ENCODE measurements at places on chromosomes 2 and 18.

- no peak for DNase-seq
Observed at GRCh38 chr2:192072778-192073177, 122.0 kb downstream of the TMEFF2 start.

- DNase-seq = no peak
Observed at GRCh38 chr2:138390316-138390945, 111.1 kb upstream of the SPOPL start.

DNA sequence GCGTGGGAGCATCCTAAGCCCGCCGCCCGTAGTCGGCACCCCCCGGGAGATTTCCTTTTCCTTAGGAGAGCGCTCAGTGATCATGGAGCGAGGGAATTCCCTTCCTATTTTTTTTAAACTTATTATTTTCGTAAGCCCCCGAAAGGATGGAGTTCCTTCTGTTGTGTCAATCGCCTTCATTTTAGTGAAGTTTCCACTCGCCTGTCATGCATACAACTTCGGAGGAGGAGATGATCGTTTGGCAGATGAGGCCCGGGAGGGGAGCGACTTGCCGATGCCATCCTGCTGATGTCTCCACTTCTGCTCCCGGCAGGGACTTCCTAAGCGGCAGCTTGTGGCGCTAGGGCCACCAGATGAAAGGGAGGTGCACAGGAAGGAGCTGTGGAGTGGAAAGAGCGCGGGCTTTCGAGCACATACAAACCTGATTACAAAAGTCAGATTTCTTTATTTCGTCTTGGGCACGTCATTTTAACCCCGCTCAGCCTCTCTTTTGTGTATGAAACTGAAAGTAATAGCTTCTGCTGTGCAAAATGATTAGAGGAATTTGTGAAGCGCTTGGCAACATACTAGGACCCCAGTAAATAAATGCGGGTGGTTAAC is at the start of gene ADGRF3:
Gene ADGRF3 (minus strand): TSS at position 336 of the 600 bp plus-strand sequence. CDS start 555 bp downstream, outside the sequence.
- peak; percentile 1 for DNase-seq

DNA sequence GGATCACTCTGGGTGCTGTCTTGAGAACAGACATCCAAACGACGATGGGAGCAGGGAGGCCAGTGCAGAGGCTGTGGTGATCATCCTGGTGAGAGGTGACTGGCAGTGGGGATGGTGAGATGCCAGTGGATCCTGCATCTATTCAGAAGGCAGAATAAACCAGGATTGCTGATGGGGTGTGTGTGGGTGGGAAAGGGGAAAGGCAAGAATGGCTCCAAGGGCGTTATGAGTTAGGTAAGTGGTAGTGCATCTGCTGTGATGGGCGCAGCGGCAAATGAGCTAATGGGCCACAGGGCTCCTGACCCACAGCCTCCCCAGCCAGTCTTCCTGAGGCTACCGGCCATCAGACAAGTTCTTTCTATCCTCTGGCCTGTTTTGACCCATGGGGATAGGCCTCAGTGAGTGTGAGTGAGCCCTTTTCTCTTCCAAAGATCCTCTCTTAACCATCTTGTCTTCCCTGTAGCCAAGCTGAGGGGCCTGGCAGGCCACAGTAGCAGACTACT is 29.6 kb downstream of the SERTAD2 start:
- DNase-seq = no peak

GRCh38 chr18:44737623-44738022 is 56.9 kb downstream of the SETBP1 start:
- DNase-seq = no peak

Measured in esophagus squamous epithelium (tissue), 5 donors.